Iris pigment epithelial cell (primary cell): ENCODE measurements at places on chromosomes 2 and 18.

DNA sequence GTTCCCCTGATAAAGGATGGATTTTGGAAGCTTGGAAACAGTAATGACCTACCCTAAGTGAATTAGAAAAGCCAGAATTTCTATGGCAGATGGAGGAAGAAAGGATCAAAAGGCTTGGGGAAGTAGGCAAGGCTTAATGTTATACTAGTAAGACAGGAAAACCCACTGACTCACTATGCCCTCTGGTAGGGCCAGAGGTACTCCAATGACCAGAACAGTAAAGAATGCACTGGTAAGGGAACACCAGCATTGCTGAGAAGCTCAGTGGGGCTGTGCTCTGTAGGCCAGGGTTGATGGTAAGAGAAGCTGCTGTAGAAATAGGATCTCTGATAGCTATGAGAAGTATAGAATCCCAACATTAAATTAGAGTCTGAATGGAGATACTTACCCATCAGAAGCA lies 126.4 kb downstream of the GFPT1 start:
- DNase-seq = peak; percentile 47

- DNase-seq = peak; percentile 21
These were observed 90.3 kb upstream of the MAP3K20 start for GRCh38 chr2:172985139-172985892.

GRCh38 chr2:31983762-31984467 lies 26.9 kb downstream of the MEMO1 start:
- no peak for DNase-seq

DNA sequence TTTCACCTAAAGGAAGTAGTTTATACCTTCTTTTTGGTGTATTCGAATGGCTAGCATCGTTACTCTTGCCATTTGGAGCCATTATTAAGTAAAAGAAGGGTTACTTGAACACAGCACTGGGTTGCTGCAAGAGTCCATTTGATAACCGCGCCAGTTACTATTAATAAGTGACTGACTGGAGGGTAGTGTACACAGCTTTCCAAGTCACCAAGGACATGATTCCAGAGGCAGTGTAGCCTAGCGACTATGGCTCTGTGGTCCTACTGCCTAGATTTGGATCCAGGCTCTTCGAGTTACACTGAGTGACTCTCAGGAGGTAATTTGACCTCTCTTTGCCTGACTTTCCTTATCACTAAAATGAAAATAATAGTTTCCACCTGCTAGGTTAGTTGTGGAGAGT lies 206.8 kb downstream of the MEIS1 start:
- no peak for DNase-seq

- DNase-seq = no peak
These were observed 14.8 kb downstream of the ZAP70 start for GRCh38 chr2:97728091-97728731.

GRCh38 chr2:44652701-44653100 lies 288.8 kb upstream of the SIX3 start:
- DNase-seq = no peak

GRCh38 chr2:44549099-44549471 lies 187.3 kb downstream of the CAMKMT start:
- peak; percentile 79 for DNase-seq

- DNase-seq = peak; percentile 4
These were observed 74.8 kb downstream of the CDK15 start for GRCh38 chr2:201880993-201881611.

GRCh38 chr2:53403792-53404413 lies 363.7 kb upstream of the CHAC2 start:
- DNase-seq = peak; percentile 76

DNA sequence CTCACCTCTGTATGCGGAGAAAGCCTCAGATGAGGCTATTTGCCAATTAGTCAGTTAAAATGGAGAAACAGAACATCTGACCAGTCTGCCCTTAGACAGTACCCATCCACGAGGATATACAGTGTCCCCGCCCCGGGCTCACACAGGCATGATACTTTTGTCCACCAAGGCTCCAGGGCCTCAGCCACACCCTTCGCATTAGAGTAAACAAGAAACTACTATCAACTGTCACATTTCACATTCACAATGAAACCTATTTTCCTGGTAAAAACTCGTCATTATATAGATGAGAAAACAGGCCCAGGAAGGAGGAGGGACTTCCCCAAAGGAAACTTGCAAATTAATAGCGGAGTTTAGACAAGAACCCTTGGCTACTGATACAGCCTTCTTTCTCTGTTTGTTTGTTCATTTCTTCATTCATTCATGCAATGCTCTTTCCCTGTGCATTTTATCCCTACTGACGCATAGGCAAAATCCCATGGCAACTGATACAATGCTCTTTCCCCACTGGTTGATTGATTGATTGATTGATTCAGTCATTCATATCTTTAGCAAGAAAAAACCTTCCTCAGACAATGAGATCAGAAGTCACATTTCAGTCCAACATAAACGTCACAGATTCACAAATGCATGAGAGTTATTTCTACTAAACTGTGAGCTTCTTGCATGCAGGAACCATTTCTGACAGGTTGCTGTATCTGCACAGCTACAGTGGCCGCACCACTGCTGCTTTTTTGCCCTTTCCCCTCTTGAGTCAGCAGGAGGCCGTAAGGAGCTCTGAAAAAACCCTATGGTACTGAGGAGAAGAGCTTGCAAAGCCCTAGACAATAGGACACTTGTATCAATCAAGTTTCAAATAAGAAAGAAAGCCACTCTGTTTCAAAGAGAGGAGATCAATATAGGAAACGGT lies 777.1 kb downstream of the RNF144A start:
- DNase-seq = no peak

DNA sequence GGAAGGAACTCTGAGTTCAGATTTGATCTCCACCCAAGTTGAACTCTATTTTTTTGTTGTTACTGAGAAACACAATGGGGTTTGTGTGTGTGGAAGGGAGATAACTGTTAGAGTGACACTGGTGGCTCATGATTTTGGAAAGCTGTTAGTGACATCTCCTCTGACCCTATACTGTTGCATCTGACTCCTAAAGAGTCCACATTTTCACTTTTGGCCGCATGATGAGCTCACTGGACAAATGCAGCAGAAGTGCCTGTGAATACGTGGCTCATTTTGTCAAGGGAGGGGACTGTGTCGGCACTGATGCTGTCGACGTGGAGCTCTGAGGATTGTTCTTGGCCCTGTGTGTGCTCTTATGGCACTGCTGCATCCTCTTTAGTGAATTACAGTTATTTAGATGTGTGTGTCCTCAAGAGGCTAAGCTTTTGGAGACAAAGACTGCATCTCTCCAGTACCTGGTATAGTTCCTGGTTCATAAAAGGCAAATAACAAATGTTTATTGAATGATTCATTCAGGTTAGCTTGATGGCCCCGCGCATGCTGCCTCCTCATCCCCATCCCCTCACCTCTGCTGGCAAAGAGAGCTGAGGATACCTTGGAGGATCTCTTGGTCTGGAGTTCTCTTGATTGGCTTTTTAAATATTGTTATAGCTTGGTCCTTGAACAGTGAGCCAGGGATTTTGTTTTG lies 135.4 kb downstream of the PHLPP1 start:
- DNase-seq = no peak

- DNase-seq = no peak
These were observed 9.7 kb downstream of the SMAD7 start for GRCh38 chr18:48940854-48941611.

- no peak for DNase-seq
These were observed 5.9 kb downstream of the C2orf69 start for GRCh38 chr2:199916980-199917379.

- no peak for DNase-seq
These were observed 237.2 kb downstream of the PRKCE start for GRCh38 chr2:45888641-45889040.

GRCh38 chr2:165149439-165149838 lies 54.4 kb downstream of the SCN3A start:
- no peak for DNase-seq

DNA sequence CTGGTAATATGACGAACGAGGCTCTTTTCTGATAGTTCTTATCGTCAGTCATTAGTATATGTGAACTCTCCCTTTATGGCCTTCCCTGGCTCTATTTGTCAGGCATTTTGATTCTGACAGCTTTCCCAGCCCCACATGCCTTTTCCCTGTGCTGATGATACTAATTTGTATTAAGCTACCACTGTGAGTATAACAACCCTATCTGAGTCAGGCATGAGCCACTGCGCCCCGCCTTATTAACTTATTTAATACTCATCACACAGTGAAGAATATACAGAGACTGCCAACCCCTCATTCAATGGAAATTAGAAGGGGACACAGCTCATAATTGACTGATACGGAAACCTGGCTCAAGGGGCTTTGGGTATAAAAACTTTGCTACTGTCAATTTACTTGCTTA lies 140.0 kb downstream of the NETO1 start:
- DNase-seq = no peak

- peak; percentile 71 for DNase-seq
These were observed 62.1 kb downstream of the LBH start for GRCh38 chr2:30293303-30293921.

DNA sequence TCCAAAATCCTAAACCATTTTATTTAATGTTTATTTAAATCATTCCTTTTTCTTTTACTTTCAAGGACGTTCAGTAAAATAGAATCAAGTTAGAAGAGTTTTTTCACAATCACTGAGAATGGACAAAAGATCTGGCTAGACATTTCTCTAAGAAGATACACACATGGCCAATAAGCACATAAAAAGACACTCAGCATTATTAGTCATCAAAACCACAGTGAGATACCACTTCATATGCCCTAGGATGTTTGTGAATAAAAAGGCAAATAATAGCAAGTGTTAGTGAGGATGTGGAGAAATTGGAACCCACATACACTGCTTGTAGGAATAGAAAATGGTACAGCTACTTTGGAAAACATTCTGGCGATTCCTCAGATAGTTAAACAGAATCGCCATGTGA lies 76.1 kb downstream of the RHBDD1 start:
- DNase-seq = peak; percentile 85

DNA sequence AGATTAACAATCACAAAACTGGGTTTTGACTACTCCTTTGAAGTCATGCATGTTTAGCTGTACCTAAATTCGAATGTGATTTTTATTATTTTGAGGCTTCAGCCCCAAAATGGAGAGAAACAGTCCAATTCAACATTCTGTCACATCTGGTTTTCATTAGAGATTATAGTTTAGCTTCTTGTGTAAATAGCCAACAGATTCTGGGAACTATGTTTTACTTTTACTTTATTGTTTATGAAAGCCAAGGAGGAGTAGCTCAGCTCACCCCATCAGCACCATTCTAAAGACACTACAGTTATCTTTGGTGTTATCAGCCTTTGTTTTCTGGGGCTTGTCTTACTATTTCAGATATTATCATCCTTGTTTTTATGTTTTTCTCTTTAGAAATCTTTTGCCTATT lies 465.0 kb upstream of the CWC22 start:
- no peak for DNase-seq

GRCh38 chr18:61896757-61897156 lies 4.0 kb upstream of the RNF152 start:
- peak; percentile 59 for DNase-seq

DNA sequence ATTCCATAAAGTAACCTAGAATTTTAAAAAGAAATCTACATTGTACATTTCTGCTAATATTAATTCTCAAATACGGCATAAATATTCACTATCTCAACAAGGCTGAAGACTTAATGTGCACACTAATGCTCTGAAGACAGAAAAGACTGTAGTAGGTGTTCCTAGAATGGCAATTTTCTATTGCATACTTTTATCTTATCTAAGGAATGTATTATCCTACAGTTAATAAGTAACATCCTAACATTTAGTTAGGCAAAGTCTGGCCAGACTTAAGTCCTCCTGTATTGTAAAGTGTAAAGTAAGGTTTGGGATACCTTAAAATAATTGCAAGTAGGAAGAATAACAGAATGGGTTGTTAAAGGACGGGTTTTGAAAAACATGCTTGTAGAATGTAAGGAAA lies 42.2 kb downstream of the CHST9 start:
- no peak for DNase-seq

DNA sequence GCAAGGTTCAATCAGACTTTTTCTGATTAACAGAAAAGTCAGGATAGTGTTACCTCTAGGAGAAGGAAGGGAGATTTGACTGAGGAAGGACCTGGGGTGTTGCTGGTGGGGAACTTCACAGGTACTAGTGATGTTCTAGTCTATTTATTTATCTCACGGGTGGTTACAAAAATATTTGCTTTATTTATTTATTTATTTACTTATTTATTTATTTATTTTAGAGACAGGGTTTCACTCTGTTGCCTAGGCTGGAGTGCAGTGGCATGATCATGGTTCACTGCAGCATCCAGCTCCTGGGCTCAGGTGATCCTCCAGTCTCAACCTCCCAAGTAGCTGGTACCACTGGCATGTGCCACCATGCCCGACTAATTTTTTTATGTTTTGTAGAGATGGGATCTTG lies 105.4 kb downstream of the MCFD2 start:
- DNase-seq = no peak

GRCh38 chr2:179049546-179050311 lies at the start of gene CCDC141:
Gene CCDC141 (minus strand): TSS chr2:179050137. CDS start chr2:179049941, 196 bp downstream.
- DNase-seq = no peak

- DNase-seq = no peak
These were observed 220.2 kb upstream of the SMAD7 start for GRCh38 chr18:49170925-49171505.

DNA sequence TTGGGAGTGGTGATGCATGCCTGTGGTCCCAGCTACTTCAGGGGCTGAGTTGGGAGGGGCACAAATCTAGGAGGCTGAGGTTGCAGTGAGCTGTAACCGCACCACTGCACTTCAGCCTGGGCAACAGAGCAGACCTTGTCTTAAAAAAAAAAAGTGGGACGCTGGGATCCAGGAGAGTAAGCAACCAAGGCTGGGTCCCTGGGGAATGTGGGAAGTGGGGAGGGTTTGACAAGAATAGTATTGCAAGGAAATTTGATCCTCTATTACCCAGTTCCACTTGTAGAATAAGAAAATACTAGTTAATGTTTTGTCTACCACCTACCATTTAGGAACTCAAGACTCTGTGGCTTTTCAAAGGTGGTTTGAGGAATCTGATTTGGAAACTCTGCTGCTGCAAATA lies 21.1 kb upstream of the DYTN start:
- DNase-seq = no peak

- no peak for DNase-seq
These were observed 39.8 kb upstream of the PXDN start for GRCh38 chr2:1784087-1784486.

DNA sequence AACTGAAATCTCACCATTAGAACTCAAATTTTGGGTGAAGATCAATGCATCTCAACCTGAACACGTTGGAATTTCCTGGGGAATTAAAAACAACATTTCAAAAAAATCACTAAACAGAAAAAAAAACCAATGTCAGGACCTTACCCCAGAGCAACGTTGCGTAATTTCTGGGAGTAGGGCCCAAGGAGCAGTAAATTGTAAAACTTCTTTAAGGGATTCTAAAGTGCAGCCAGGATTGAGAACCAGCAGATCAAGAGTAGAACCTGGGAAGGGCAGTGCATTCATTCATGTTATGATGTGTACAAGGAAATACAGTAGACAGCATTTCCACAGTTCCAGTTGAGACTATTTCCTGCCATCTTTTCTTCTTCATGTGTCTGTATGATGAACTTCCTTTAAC lies 56.9 kb downstream of the RHBDD1 start:
- DNase-seq = peak; percentile 55

GRCh38 chr18:40235323-40235722 lies 1719.7 kb upstream of the PIK3C3 start:
- DNase-seq = no peak

GRCh38 chr18:9762526-9762925 lies 54.4 kb downstream of the RAB31 start:
- DNase-seq = no peak

- peak; percentile 42 for DNase-seq
These were observed 147.8 kb downstream of the TMEM18 start for GRCh38 chr2:529424-529823.
